ENCODE measurements at places on chromosomes 13 and 19.
A peak's percentile ranks its signal among the peaks of the same experiment; 100 is the strongest.

GRCh38 chr19:6590258-6590826, 608 bp downstream of the CD70 start:
- H3K27ac ChIP-seq, result no peak overlapping the region
- H3K36me3 ChIP-seq, result no peaks in the 10 kb centered on the region
- peaks cover 30% of the 10 kb centered on the region for H3K27me3 ChIP-seq
- peak overlapping the region; percentile 47 for H3K4me3 ChIP-seq
- peaks cover 3% of the 10 kb centered on the region for H3K4me1 ChIP-seq

DNA sequence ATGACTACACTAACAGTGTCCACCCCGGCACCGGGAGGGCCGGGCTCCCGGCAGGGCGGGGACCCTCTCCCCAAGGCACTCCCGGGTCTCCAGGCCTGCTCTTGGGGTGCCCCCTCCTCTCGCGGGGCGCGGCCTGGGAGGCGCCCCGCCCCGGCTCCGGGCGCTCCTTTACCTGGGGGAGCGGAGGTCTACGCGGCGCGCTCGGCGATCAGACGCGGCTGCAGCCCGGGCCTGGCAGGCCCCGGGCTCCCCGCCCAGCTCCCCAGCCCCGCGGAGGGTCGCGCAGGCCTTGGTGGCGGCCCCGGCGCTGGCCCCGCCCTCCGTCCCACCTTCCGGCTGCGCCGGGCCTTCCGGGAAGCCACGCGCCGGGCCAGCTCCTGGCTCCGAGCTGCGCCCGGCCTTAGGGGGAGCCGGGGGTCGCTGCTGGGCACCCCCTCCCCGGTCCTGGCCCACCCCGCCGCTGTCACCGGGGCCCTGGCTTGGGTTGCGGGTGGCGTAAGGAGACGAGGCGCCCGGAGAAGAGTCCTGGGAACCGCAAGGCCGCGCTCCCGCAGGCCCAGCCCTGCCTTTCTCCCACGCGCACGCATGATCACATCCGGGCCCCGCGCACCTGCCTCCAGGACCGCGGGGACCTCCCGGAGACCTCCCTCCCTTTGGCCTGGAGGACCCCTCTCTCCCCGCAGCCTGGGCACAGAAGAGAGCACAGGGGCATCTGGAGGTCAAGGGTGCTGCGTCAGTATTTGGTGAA, at the start of gene C19orf12:
Gene C19orf12 (minus strand): TSS at position 309 of the 748 bp plus-strand sequence. CDS start 6,848 bp downstream, outside the sequence.
- peak within 1 kb of the TSS; percentile 54 for H3K4me3 ChIP-seq
- H3K4me1 ChIP-seq, result no peaks in the 10 kb centered on the region
- no peak within 1 kb of the TSS for H3K27ac ChIP-seq
- no peaks in the 10 kb centered on the region for H3K27me3 ChIP-seq
- DNase-seq, result no peak
- H3K36me3 ChIP-seq, result no peaks in the 10 kb centered on the region

- H3K36me3 ChIP-seq, result no peaks in the 10 kb centered on the region
- DNase-seq, result no peak
- H3K4me3 ChIP-seq, result peak overlapping the region; percentile 54
- peaks cover 29% of the 10 kb centered on the region for H3K27me3 ChIP-seq
Measured at GRCh38 chr13:83882606-83882959, 309 bp upstream of the SLITRK1 start.

- no peak for DNase-seq
- H3K27ac ChIP-seq, result no peak overlapping the region
- no peaks in the 10 kb centered on the region for H3K4me1 ChIP-seq
- no peaks in the 10 kb centered on the region for H3K27me3 ChIP-seq
- no peaks in the 10 kb centered on the region for H3K36me3 ChIP-seq
Measured at GRCh38 chr13:33367171-33367895, 81.8 kb upstream of the STARD13 start.

- H3K4me1 ChIP-seq, result peaks cover 3% of the 10 kb centered on the region
- peaks cover 26% of the 10 kb centered on the region for H3K36me3 ChIP-seq
- no peaks in the 10 kb centered on the region for H3K27me3 ChIP-seq
Measured at GRCh38 chr19:989381-990081, 5.4 kb downstream of the WDR18 start.

- H3K4me3 ChIP-seq, result peak overlapping the region; percentile 50
- no peaks in the 10 kb centered on the region for H3K36me3 ChIP-seq
- no peaks in the 10 kb centered on the region for H3K4me1 ChIP-seq
Measured at GRCh38 chr19:50311723-50312635, 17.2 kb downstream of the KCNC3 start.

- H3K4me3 ChIP-seq, result no peak overlapping the region
- no peak overlapping the region for H3K27ac ChIP-seq
- no peaks in the 10 kb centered on the region for H3K4me1 ChIP-seq
- no peak for DNase-seq
Measured at GRCh38 chr13:52899206-52899605, 50.8 kb upstream of the PCDH8 start.

DNA sequence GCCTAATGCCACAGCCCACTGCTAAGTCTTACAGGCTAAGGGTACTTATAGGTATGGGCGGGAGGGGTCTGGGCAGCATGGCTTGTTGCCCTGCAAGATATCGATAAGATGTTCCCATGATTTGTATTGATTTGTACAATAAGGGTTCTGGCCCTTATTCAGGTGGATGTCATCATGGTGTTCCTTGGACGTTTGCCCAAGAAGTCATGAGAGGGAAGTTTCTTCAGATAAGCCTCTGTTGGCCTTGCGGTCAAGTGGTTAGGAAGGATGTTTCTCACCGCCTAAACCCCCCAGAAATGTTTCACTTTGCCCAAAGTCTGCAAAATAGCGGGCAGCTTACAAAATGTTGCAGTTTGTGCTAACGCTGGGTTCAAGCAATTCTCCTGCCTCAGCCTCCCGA, 7.3 kb downstream of the PARP4 start:
- H3K4me1 ChIP-seq, result no peaks in the 10 kb centered on the region
- H3K36me3 ChIP-seq, result no peaks in the 10 kb centered on the region
- H3K27ac ChIP-seq, result no peak overlapping the region
- H3K4me3 ChIP-seq, result no peak overlapping the region
- H3K27me3 ChIP-seq, result no peaks in the 10 kb centered on the region

DNA sequence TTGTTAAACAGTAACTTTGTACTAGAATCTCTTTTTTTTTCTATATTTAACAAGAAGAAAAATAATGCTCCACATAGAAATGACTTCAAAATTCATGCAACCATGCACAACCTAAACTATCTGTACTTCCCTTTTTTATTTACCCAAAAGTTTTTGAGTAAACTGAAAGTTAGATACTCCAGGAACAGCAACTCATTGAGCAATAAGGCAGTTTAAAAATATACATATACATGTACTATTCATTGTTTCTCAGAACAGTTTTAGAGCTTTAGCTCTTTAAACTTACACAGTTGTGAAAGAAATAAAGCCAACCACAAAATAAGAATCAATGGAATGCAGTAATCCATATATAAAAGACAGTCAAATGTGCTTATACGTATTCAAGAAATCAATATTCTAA, 39.2 kb downstream of the MTMR6 start:
- no peaks in the 10 kb centered on the region for H3K4me1 ChIP-seq
- H3K36me3 ChIP-seq, result no peaks in the 10 kb centered on the region
- no peak overlapping the region for H3K27ac ChIP-seq
- H3K27me3 ChIP-seq, result no peaks in the 10 kb centered on the region
- no peak for DNase-seq
- no peak overlapping the region for H3K4me3 ChIP-seq

GRCh38 chr13:31793246-31793645, 53.9 kb downstream of the RXFP2 start:
- H3K27ac ChIP-seq, result no peak overlapping the region
- no peaks in the 10 kb centered on the region for H3K36me3 ChIP-seq
- no peaks in the 10 kb centered on the region for H3K27me3 ChIP-seq

GRCh38 chr19:56309511-56310185, 5.0 kb downstream of the ZSCAN5A start:
- H3K4me1 ChIP-seq, result no peaks in the 10 kb centered on the region
- H3K27me3 ChIP-seq, result no peaks in the 10 kb centered on the region
- H3K4me3 ChIP-seq, result no peak overlapping the region
- no peak overlapping the region for H3K27ac ChIP-seq

DNA sequence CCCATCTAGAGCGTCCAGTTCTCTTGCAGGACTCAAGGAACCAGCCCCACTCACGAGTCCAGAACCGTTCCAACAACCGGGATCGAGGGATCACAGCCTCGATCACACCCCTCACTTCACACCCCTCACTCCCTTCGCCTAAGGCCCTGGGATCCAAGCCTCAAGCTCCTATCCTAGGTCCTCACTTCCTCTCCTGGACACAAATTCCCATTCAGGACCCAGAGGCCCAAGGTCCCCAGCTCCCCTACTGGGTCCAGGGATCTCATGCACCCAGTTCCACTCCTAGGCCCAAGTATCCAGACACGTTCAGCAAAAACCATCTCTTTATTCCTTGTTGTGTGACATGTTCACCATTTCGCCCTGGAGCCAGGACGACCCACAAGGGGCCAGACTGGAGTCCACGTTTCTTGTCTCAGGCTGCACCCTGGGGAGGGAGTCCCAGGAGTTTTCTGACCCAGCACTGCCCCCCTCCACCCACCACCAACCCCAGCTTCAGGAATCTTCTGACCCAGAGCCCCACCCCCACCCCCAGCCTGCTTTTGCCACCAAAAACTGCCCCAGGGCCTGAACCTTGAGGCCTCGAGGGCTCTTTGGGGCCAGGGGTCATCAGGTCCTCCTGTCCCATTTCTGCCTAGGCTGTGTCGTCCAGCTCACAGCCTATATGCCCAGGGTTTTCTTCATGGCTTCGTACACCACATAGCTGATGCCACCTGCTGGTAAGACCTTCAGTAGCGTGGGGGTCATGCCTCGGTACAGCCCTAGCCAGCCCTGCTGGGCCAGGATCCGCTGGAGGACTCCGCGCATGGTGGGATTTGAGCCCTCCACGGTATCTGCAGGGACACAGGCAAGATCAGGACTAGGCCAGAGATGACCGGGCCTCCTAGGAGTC, 1.4 kb upstream of the KHSRP start:
- peaks cover 7% of the 10 kb centered on the region for H3K36me3 ChIP-seq
- H3K4me3 ChIP-seq, result no peak overlapping the region
- no peak overlapping the region for H3K27ac ChIP-seq
- no peaks in the 10 kb centered on the region for H3K4me1 ChIP-seq

GRCh38 chr13:113975416-113975815, 1.5 kb upstream of the C13orf46 start:
- H3K4me3 ChIP-seq, result no peak overlapping the region
- H3K27ac ChIP-seq, result no peak overlapping the region
- no peaks in the 10 kb centered on the region for H3K27me3 ChIP-seq
- no peak for DNase-seq
- 0 out of 2 replicates have a peak, but pooled peaks cover 1% of the 10 kb centered on the region for H3K4me1 ChIP-seq
- peaks cover 16% of the 10 kb centered on the region for H3K36me3 ChIP-seq

GRCh38 chr19:18379803-18380747, 5.9 kb upstream of the GDF15 start:
- H3K27ac ChIP-seq, result no peak overlapping the region
- 0 out of 2 replicates have a peak, but pooled peaks cover 2% of the 10 kb centered on the region for H3K4me1 ChIP-seq
- no peak overlapping the region for H3K4me3 ChIP-seq
- DNase-seq, result no peak
- no peaks in the 10 kb centered on the region for H3K36me3 ChIP-seq

DNA sequence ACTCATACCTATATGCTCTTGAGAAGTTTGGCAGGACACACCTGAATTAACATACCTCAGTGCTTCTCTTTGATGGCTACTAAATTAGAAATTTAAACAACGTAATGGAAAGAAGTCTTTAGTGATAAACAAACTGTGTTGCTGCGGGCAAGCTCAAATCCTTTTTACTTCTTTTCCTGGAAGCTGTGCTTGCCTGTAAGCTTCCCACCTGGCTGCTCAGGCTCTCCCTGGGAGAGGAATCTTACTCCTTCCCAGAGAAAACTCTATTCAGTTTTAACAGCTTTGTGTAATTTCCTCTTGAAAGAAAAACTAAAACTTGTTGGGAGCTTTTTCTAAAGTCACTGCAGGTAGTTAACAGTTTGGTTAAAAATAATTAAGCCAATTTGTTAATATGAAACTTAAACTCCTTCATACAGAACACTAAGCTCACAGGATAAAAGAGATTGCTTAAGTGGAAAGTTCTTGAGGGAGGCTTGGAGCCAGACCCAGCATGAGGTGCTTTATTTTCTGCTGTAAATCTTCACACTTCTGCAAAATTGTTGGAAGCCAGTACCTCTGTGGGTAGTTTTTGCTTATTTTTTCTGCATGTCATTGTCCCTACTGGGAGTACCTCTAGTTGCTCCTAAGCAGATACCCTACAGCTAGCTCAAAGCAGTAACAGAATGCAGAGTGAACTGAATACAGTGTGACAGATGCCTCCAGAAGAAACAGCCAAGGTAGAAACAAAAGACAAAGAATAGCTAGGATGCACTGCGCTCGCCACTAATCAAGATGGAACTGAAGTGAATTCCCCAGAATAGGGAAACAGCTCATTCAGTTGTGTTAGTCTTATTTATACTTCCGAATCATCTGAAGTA, 1253.0 kb downstream of the PCDH17 start:
- no peaks in the 10 kb centered on the region for H3K4me1 ChIP-seq
- H3K27ac ChIP-seq, result no peak overlapping the region
- DNase-seq, result no peak

- no peaks in the 10 kb centered on the region for H3K4me1 ChIP-seq
- H3K27me3 ChIP-seq, result no peaks in the 10 kb centered on the region
- no peak overlapping the region for H3K27ac ChIP-seq
- DNase-seq, result no peak
- H3K36me3 ChIP-seq, result no peaks in the 10 kb centered on the region
- H3K4me3 ChIP-seq, result no peak overlapping the region
Measured at GRCh38 chr13:32825481-32825880, 190.7 kb upstream of the KL start.

DNA sequence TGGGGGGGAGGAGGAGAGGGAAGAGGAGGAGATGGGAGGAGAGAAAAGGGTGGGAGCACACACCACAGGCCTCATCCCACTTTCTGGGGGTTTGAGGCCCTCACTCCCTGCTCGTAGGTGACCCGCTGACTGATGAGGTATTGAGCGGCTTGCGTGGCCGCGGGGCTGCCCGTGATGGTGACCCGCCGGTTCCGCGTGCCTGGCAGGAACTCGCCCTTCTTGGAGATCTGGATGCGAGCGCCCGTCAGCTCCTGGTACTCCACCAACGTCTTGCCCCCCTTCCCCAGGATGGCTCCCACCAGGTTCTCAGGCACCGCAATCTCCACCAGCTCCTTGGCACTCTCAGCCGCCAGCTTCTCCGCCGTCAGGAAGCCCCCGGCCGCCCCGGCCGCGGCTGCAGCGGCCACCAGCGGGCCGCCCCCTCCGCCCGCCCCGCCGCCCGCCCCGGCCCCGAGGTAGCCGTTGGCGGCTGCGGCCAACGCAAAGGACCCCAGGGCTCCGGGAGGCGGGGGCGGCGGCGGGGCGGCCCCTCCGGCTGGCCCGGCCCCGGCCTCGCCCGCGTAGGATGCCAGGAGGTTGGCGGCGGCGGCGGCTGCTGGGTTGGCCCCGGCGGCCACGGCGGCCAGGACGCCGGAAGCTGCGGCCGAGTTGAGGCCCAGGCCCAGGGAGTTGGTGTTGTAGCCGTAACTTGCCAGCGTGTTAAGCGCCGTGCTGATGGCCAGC, 25.4 kb upstream of the NANOS2 start:
- peaks cover 4% of the 10 kb centered on the region for H3K36me3 ChIP-seq
- H3K27ac ChIP-seq, result no peak overlapping the region
- no peaks in the 10 kb centered on the region for H3K4me1 ChIP-seq
- H3K4me3 ChIP-seq, result no peak overlapping the region

- H3K27me3 ChIP-seq, result no peaks in the 10 kb centered on the region
- no peak for DNase-seq
- H3K4me3 ChIP-seq, result no peak overlapping the region
Measured at GRCh38 chr13:60112771-60113170, 51.0 kb downstream of the DIAPH3 start.

- no peaks in the 10 kb centered on the region for H3K27me3 ChIP-seq
- H3K27ac ChIP-seq, result no peak overlapping the region
- no peak overlapping the region for H3K4me3 ChIP-seq
- no peaks in the 10 kb centered on the region for H3K36me3 ChIP-seq
- DNase-seq, result no peak
Measured at GRCh38 chr13:19888799-19889198, 25.4 kb upstream of the ZMYM5 start.

- H3K36me3 ChIP-seq, result no peaks in the 10 kb centered on the region
- H3K27ac ChIP-seq, result no peak overlapping the region
- no peak overlapping the region for H3K4me3 ChIP-seq
- H3K4me1 ChIP-seq, result no peaks in the 10 kb centered on the region
Measured at GRCh38 chr13:20360835-20361412, 128.8 kb upstream of the GJB6 start.
